Mesendoderm (in vitro differentiated cells): ENCODE measurements at places on chromosomes 12 and 14.
A peak's percentile ranks its signal among the peaks of the same experiment; 100 is the strongest.

DNA sequence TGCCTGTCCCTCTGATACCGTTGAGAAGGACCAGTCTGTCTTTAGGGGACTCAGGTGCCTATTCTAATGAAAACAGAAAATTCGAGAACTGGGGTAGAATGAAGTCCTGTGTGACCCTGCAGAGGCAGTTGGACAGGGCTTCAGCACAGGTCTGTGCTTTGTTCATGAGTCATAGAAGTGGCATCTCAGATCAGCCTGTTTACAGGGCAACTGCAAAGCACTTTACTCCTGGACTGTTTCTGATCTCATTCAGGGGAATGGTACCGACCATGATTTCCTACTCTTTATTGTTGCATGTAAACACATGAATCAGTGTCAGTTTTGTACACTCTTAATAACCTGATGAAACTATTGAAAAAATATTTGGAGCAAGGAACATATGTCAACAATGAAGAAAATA, 1517.0 kb downstream of the AACS start:
- peak; percentile 29 for DNase-seq

DNA sequence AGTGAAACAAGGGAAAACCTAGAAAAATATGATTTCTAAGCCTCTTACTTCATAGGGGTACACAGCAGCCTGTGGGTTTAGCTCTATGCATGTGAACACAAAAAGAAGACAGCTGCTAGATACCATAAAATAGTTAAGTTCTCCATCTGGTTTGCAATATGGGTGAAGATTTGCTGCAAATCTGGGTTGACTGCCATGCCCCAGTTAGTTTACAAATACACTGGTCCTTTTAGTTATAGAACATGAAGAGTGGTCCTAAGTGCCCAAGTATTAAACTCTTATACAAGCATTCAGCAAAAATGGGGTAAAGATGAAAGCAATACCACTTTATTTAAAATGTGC, 176.1 kb downstream of the AEBP2 start:
- DNase-seq: no peak

- peak; percentile 84 for DNase-seq
Observed at GRCh38 chr12:85076688-85077430, 40.7 kb downstream of the LRRIQ1 start.

DNA sequence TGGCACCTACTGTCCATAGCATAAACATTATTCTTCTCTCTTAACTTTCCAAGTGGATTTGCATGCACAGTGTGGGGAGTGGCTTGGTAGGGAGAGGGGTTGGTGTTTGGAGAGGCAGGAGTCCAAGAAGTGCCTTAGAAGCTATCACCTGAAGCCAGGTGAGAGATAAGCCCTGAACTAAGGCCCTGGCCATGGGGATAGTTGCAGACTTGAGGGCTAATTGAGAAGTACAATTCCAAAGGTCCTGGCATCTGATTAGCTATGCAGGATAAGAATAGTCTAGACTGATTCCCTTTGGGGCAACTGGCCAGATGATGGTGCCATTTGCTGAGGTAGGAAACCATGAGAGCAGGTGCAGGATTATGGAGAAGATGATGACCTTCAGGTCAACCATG, 2.0 kb upstream of the PCK2 start:
- DNase-seq: peak; percentile 11

DNA sequence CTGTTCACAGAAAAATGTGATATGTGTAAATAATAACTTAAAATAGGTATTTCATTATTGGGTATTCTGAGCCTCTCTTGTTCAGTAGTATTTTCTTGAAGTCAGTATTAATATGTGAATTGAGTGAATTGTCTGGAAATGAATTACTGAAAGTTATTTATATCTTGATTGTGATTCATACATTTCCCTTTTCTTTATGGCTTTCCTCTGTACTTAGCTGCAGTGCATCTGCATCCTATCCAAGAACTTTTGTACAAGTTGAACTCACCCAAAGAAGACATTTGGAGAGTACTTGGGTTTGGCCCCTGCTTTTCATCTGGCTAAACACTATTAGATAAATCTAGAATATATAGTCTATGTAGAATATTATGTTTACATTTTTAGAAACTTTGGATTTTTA, 326.0 kb downstream of the RAD51B start:
- DNase-seq: no peak

DNA sequence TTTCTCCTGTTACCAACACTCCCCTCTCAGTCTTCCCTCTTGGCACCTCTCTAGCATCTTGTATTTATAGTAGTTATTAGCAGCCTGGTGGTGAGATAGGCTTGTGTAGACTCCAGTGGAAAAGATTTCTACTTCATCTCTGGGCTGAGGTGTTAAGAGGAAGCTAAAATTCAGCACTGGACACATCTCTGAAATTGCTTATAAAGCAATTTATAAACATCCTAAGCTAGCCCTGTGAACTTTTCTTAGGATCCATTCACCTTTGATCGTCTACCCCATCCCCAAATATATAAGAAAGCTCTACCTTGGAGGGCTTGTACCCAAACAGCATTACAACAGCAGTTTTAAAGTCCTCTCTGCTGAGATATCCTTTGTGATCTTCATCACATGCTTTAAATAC, 928 bp downstream of the EFCAB11 start:
- DNase-seq: no peak

GRCh38 chr14:35915185-35915584, 89.0 kb downstream of the BRMS1L start:
- no peak for DNase-seq

DNA sequence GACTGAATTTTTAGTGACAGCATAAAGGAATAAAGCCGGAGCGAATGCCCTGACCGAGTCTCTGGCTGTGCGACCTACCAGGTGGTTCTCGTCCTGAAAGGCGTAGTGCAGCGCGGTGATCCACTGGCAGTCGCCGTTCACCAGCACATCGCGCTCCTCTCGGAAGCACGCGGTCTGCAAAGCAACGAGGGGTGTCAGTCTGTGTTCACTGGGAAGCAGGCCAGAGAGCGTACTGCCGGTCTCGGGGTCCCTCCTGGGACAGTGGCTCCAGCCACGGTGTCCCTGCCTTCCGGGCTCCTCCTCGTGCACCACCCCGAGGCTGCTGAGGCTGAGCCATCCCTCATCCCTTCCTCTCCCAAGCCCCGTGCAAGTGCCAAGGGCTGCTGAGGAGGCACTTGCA, 53.5 kb downstream of the CDC42BPB start:
- DNase-seq: no peak

GRCh38 chr12:75505706-75506312, 5.6 kb downstream of the KRR1 start:
- DNase-seq: no peak

DNA sequence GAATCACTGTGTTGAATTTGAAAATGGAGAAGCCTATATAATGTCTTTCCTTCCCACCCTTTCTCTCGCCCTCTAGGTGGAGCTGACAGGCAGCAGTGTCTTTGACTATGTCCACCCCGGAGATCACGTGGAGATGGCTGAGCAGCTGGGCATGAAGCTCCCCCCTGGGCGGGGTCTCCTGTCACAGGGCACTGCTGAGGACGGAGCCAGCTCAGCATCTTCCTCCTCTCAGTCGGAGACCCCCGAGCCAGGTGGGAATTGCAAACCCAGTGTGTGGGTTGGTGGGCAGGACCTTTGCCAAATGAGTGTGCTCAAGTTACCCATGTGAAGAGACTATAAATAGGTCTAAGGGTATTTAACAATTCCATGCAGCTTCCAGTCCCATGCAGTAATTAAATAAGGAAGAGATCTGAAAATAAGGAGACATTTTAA, 274.7 kb downstream of the EGLN3 start:
- DNase-seq: peak; percentile 90

- DNase-seq: no peak
Observed at GRCh38 chr12:75116646-75117198, 92.9 kb downstream of the KCNC2 start.

DNA sequence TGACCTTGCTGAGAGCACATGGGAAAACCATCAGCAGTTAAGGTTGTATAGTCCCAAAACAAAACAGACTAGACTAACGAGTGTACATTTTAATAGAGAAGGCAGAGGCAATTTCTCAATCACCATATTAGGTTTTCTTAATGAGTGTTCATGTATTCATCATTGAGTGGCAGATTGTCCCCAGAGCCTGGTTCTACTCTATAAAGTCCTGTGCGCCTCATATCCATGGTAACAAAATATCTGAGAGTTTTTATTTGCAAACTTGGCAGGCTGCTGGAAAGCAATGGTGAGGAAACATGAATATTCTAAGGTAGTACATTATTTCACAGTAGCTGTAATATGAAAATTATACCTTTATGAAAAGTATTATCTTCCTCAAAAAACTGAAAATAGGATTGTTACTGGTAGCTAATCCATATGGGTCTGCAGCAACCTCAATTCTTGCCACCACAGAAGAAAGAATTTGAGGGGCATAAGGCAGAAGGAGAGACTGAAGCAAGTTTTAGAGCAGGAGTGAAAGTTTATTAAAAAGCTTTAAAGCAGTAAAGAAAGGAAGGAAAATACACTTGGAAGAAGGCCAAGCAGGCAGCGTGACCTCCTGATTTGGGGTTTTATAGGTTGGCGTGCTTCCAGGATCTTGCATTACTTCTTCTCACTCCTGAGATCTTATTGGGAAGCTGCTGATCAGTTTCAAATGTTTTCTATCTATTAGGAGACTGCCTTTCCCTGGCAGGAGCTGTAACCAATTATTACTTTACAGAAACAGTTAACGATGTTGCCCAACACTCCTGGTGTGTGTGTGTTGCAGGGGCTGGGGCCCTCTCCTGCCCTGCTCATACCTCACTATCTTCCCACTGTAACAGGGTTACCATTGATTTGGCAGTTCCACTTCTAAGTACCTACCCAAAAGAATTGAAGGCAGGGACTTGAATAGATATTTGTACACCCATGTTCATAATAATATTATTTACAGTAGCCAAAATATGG, 154.0 kb upstream of the NUDT4 start:
- no peak for DNase-seq

DNA sequence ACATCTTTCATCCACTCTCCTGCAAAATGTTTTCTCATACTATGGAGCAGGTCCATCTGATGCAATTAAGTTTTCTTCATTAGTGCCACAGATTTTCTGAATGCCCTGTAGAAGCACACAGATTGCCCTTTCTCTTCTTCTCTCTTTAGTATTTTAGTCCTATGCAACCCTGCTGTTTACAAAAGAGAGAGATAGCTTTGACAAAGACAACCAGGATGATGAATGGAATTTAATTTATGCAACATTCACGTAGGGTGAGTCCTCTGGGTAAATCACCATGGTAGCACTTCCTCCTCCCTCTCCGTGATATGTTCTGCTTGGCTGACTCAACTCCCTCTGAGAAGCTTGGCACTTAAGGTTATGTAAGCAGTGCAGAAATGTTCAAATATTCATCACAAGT, 400.9 kb upstream of the PDE3A start:
- DNase-seq: peak; percentile 69

DNA sequence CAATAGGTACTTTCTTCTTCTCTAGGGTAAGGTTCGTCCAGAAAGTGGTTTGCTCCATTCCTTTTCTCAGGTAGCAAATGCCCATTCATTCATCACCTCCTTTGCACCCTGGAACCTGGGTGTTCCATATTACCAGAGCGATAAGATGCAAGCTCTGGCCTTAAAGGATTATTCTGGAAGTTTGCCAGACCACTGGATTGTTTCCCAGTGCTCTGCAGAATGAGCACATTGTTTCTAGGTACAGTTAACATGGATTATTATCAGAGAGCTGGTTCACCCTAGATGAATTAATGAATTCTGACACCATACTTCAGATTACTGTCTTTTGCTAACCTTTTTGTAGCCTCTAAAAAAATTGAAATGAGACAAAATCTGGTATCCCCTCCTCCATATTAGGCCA, 170.9 kb upstream of the BMP4 start:
- no peak for DNase-seq

GRCh38 chr12:22355011-22355580, 20.6 kb upstream of the ST8SIA1 start:
- DNase-seq: no peak

GRCh38 chr14:100037353-100037752, 27.9 kb upstream of the EVL start:
- no peak for DNase-seq

DNA sequence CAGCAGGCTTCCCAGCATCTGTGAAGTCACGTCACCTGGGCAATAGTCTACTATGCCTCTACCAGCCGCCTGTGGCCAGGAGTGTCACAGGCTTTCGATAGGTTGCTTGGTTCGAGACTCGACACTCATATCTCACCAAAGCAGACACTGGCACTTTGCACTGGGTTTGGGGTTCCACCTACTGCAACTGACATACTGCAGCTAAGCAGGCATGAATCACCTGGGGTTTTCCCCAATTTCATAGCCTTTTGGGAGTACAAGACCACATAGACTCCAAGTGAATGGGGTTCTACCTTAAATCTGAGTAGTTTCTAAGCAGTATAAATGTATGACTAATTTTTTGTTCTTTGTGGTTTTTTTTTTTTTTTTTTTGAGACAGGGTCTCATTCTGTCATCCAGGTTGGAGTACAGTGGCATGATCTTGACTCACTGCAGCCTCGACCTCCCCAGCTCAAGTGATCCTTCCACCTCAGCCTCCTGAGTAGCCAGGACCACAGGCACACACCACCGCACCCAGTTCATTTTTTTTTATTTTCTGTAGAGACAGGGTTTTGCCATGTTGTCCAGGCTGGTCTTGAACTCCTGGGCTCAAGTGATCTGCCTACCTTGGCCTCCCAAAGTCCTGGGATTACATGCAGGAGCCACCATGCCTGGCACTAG, 32.1 kb downstream of the DMAC2L start:
- DNase-seq: no peak

- no peak for DNase-seq
Observed at GRCh38 chr12:44358636-44359035, 517.5 kb downstream of the NELL2 start.

DNA sequence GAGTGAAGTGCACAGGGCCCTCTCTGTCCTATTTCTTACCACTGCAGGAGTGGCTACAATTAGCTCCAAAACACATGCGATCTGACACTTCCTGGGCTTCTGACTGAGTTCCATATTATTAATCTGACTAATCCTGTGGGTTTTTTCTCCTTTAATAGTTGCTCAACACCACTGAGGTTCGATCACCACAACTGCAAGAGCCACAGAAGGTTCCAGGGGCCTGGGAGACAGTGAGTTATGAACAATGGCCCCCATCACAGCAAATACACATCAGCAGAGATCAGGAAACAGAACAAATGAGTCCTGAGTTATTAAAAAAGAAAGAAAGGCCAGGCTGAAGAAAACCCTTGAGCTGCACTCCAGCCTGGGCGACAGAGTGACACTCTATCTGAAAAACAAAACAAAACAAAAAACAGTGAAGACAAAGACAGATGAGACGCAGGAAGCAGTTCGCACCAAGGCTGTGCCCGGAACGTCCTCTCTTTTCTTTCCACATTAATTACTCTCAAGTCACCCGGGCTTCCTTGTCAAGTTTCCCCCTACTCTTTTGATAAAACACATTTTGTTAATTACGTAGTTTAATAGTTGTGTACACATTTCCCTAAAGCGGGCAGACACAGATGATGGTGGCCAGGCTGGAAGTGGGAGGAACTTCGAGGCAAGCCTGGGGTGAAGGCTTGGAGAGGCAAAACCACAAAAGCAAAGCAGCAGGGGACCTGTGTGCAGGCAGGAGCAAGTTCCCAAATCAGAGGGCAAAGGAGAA, 42.7 kb downstream of the CDC42BPB start:
- peak; percentile 39 for DNase-seq

DNA sequence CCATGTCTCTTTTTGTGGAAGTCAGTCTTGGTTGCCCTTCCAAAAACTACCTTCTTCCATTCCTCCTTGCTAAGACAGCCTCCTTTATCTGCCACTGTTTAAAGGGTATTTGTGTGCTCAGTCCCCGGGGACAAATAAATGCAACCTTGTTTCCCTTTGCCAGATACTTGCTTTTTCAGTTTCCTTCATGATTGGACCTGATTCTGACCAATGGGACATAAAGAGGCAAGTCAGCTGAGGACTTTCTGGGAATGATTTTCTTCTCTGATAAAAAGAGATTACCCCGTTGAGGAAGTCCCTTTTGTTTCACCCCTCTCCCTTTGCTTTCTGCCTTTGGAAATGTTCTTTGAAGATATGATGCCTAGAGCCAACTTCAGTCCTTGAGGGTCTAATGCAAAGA, 7.4 kb upstream of the TUBA1B start:
- DNase-seq: peak; percentile 45
